Activated CD4-positive, alpha-beta T cell treated with anti-CD3 and anti-CD28 coated beads, Interleukin-2, Interleukin-6, amounts not matched to agents 100 ng/mL and 50 ng/mL, durations not matched to agents 16 hours and 8 hours (primary cell): ENCODE measurements at places on chromosomes 6 and 20.

GRCh38 chr20:47304287-47304686 lies 52.2 kb downstream of the ZMYND8 start:
- DNase-seq: no peak

DNA sequence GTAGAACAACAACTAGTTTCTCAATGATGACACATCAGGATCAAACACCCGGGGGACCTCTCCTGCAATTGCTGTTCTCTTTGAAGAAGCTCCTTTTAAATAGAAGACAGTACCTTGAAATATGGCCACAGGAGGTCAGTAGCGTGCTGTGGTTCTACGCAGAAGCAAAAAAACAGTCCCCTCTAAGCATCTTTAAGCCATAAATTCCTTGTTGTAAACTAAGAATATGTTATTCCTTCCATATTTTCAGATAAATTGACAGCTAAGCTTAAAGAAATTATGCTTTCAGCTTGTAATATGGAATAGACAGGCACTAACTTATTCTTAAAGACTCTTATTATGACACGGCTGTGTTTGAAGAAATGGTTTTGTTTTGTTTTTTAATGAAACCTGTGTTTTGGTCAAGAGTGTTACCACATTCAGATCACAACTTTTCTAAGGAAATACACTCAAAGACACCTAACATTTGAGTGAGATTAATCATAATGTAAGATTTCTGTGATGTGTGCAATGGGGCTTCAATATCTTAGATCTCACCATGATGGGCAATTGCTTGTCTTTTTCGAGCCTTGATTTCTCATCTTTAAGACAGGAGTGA lies 49.7 kb upstream of the IL20RA start:
- peak; percentile 70 for DNase-seq

DNA sequence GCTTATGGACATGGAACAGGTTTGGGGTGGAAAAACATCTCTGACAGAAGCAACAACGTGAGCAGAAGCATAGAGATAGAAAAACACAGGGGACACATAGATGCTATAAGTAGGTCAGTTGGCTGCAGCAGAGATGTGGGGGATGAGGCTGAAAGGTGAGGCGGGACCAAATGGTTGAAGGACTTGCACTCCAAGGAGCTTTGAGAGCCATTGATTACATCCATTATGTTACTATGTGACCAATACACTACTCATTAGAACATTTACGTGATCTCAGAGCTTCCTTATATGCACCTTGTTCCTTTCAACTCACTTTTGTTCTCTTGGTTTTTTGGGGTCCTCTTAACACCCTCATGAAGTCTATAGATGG lies 47.9 kb upstream of the TTPAL start:
- no peak for DNase-seq

DNA sequence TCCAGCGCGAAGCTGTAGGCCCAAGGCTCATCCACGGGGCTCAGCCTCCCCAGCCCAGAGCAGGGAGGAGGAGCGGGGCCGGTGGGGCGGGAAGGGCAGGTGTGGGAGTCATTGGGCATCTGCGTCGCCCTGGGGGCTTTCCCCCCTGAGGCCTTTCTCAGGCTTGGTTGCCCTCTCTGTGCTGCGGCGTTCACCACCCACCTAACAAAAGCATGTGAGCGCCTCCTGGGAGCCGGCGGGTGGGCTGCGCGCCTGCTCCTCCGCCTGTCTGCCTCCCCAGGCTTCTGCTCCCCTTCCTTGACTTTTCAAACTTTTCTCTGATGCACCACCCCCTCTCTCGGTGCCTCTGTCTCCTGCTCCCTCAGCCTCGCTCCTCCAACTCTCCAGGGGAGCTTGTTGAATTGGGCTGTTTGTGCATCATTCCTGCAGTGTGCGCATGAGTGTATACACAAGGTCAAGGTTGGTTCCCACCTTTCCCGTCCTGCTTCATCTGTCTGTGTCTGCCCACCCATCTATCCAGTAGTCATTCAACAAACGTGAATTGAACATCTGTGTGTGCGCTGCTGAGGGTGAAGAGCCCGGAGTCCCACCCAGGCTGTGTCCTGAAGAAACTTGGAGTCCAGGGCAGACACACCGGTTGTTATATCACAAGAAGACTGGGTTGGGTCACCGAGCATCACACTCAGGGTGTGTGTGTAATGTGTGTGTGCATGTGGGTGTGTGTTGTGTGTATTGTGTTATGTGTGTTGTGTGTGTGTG lies 82.4 kb upstream of the NNAT start:
- DNase-seq: no peak

- DNase-seq: peak; percentile 17
These were observed 48.9 kb downstream of the RNASET2 start for GRCh38 chr6:166907373-166907841.

GRCh38 chr6:143823548-143823947 lies 19.6 kb upstream of the LTV1 start:
- DNase-seq: no peak

- DNase-seq: no peak
These were observed 391.0 kb downstream of the CDC5L start for GRCh38 chr6:44778513-44778912.

GRCh38 chr6:163695414-163695864 lies 280.9 kb downstream of the QKI start:
- no peak for DNase-seq

DNA sequence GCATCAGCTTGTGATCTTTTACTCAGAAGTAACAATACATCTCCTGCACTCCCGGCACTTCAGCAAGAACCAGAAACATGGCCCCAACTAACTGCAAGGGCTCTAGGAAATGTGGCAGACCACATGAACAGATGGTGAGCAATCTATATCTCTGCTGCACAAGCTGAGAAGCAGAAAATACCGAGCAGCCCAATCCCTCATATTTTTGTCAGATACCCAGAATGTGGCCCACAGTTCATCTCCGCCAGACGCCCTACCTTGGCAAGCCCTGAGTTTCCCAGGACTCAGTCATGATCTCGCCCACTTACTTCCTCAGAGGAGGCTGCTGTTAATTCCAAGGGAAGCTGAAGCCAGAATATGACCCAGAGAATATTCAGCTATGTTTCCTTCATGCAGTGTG lies 63.1 kb upstream of the PHACTR1 start:
- DNase-seq: no peak

DNA sequence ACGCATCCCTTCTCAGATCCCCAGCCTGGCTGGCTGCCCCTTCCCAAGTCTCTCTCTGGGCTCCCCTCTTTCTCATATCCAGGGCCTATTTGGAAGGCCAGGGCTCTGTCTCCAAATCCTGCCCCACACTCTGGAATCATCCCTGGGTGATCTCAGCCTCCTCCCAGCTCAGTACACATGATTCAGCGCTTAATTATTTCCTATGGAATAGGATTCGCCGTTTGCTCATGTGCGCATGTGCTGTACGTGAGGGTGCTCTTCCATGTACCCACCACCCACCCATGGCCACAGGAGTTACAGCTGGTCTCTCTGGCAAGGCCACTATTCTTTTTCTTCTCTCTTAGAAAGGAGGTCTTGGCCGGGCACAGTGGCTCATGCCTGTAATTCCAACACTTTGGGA lies 81.7 kb upstream of the FOXP4 start:
- no peak for DNase-seq

- no peak for DNase-seq
These were observed 5.4 kb downstream of the PTPN1 start for GRCh38 chr20:50515471-50516106.

- no peak for DNase-seq
These were observed 285.1 kb downstream of the CENPW start for GRCh38 chr6:126625019-126625418.

DNA sequence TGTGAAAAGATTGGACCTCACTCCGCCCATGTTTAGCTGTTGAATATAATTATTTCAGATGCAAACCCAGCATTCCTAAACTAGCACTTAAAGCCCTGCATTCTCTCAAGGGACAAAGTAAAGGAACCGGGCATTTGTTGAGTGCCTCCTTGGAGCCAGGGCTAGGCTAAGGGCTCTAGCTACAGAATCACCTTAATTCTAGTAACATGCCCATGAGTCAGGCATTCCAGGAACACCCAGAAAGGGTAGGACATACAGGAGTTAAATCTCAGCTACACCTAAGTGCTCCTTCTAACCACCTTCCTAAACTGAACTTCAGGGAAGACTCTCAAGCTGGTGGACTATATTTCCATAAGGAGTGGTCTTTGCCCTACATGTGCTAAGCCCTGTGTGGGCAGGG lies 89.4 kb downstream of the SLC24A3 start:
- DNase-seq: no peak

DNA sequence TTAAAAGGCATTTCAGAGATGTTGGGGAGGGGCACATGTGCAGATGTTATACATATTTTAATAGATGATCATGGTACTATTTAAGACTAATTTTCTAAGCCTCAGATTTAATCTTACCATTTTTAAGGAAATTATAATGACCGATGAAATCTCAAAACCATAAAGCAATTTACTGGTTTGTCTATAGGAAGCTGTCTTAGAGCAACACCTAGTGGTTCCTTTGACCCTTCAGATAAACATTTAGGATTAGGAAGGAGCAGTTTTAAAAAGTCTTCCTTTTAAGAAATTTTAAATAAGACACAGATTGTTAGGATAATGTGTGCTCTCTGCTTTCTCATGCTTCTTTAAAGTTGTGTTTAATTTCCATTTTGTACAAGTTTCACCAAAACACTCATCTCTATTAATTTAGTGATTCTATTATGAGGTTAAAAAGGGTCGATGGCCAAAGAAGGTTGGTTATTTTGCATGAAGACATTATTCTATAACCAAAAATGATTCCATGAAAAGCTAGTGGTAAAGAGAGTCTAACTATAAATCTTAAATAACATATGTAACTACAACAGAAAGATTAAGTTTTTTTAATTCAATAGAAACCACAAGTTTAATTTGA lies 376.4 kb downstream of the HACE1 start:
- no peak for DNase-seq

- DNase-seq: peak; percentile 90
These were observed 27.0 kb downstream of the HECA start for GRCh38 chr6:139161817-139162284.

DNA sequence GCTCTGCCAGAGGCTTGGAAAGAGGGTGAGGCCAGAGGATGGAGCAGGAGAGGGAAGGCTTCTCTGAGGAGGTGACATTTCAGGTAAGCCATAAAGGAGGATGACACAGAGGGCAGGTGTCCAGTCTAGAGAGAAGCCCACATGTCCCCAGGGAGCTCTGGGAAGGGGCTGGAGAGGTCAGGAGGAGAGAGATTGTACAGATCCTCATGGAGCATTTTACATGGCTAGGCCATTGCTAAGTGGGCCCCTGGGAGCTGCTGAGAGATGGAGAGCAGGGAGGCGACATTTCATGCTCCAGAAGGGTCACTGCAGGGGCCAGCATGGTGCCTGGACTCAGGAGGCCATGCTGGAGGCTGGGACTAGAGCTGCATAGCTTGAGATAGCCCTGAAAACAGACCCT lies 124.5 kb downstream of the TOX2 start:
- no peak for DNase-seq

DNA sequence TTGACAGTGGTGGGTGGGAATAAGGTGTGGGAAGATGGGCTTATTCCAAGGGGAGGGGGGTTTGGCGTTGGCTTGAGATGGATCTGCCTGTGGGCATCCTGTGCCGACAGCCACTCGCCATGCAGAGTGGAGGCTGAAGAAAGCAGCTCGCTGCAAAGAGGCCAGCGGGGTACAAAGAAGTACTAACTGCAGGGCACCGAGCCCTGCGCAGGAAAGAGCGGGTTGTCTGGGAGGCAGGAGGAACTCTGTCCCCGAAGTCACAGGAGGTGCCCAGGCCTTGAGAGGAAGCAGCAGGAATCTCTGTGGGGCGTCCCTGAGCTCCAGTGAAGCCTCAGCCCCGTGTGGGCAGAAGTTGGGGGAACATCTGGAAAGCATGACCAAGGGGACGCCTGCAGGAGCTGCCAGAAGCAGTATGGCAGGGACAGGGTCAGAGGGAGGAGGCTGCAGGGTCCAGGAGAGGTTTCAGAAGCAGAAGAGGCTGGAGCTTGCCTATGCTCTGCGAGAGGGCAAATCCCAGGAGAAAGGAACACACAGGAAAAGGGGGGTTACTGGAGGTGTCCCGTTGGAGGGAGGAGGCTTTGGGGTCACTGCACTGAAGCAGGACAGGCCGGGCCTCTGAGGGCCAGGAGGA lies 77.2 kb downstream of the THBS2 start:
- no peak for DNase-seq

DNA sequence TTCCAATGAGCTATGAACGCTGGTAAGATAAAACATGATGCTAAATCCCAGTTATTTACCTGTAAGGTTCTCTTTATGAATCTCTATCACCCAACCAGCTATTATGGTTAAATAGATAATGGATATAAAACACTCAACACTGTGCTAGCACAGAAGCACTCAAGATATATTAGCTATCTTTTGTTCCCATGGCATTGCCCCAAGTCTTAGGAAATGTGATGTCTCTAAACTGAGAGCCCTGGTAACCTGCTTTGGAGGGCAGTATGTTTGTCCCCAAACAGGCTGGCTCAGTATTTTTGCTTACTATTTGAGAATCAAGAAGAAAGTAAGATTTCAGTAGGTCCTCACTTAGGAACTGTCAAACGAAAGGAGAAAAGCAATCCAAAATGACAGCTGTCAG lies 90.5 kb downstream of the BTBD9 start:
- DNase-seq: no peak

DNA sequence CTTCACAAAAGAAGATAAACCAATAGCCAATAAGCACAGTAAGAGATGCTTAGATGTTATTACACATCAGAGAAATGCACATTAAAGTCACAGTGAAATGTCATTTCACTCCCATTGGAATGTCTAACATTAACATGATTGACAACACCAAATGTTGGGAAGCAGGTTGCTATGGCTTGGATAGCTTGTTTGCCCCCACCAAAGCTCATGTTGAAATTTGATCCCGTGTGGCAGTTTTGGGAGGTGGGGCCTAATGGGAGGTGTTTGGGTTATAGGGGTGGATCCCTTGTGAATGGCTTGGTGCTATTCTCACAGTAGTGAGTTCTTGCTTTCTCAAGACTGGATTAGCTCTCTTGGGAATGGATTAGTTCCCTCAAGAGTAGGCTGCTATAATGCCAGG lies 44.8 kb downstream of the MRAP2 start:
- no peak for DNase-seq

DNA sequence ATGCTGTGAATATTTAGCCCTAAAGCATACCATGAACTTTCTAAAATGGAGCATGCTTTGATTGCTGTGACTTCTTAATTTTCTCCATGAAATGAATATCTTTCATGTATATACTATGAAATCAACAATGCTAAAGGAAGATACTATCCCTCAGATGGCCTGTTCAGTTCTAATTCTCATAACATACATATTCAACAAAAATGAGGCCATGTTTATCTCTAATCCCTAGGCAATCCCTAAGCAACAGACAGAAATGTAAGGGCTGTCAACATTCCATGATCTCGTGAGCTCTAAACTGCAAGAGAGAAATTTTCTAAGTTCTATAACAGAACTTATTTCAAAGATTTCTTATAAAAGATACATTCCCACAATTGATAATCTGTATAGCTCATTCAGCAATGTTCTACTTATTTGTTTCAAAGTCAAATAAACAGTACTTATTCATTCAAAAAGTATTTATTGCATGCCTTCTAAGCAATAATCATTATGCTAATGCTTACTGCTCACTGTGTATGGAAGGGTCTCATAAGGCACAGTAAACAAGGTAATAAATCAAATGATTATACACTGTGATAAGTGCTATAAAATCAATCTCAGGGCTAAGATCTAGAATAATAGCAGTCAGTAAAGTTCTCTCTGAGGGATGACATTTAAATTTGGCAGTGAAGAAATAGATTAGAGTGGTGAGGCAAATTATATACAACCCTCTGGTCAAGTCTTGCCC lies 492.9 kb downstream of the PHF3 start:
- DNase-seq: no peak

GRCh38 chr20:23369072-23369823 lies 7.3 kb downstream of the GZF1 start:
- DNase-seq: no peak

GRCh38 chr20:44518248-44518647 lies 3.6 kb downstream of the SERINC3 start:
- no peak for DNase-seq

- no peak for DNase-seq
These were observed 21.4 kb downstream of the CDYL start for GRCh38 chr6:4797587-4797986.
